ENCODE measurements at places on chromosomes 4 and X.

DNA sequence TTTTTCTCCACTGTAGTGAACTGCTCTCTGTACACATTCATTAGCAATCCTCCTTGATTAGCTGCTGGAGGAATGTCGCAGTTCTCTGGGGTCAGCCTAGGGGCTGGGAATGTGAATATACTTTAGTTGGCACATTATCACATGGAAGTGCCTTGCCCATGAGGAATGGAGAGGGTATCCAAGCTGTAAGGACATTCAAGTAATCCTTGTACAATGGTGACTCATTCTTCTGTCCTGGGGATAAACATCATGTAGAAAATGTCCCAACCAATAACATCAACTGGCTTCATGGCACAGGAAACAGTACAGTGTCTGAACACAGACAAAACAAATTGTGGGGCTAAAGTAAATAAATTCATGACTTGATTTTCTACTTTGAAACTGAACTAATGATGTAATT is 147.1 kb downstream of the GLRA2 start:
- no peak for DNase-seq

- DNase-seq, result no peak
Observed at GRCh38 chr4:24337451-24338190, 246.7 kb downstream of the DHX15 start.

DNA sequence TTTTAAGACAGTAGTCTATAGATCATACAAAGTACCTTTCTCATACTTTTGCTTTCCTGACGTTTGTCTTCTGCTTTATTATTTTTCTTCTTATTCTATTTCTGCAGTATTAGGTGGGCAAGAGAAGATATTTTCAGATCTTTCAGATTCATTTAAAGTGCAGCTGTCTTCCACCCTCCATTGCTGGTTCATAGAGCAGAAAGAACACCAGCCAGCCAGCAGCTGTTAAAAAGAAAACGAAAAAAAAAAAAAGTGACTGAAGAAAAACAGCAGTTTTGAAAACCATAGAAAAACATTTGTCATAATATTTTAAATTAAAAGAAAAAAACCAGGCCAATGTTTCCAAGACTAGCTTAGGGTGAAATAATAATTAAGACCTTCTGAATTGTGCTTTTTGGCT is 42.9 kb downstream of the SMAD1 start:
- no peak for DNase-seq

DNA sequence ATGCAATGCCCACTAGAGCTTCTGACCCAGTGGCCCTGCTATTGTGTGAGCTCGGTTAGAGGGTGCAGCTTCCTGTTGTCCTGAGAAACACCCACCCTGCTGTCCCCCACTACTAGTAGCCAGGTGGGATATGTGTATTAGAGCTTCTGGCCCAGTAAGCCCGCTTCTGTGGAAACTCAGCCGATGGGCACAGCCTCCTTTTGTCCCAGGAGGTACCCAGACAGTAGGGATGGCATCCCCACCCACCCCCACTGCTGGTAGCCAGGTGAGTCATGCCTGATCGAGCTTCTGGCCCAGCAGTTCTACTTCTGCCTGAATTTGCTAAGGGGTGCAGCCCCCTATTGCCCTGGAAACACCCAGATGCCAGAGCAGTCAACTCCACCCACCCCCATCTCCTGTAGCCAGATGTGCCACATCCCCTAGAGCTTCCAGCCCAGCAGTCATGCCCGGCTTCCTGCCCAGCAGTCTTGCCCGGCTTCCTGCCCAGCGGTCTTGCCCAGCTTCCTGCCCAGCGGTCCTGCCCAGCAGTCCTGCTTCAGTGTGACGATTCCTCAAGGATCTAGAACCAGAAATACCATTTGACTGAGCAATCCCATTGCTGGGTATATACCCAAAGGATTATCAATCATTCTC is 162.7 kb upstream of the KLF8 start:
- no peak for DNase-seq

Data from stimulated activated CD8-positive, alpha-beta memory T cell treated with anti-CD3 and anti-CD28 coated beads, Interleukin-7, amount 100 ng/mL, for 1 hour (primary cell).